ENCODE measurements at places on chromosomes 2 and 18.

- peak; percentile 4 for DNase-seq
Observed at GRCh38 chr2:66189553-66189952, 245.4 kb upstream of the MEIS1 start.

DNA sequence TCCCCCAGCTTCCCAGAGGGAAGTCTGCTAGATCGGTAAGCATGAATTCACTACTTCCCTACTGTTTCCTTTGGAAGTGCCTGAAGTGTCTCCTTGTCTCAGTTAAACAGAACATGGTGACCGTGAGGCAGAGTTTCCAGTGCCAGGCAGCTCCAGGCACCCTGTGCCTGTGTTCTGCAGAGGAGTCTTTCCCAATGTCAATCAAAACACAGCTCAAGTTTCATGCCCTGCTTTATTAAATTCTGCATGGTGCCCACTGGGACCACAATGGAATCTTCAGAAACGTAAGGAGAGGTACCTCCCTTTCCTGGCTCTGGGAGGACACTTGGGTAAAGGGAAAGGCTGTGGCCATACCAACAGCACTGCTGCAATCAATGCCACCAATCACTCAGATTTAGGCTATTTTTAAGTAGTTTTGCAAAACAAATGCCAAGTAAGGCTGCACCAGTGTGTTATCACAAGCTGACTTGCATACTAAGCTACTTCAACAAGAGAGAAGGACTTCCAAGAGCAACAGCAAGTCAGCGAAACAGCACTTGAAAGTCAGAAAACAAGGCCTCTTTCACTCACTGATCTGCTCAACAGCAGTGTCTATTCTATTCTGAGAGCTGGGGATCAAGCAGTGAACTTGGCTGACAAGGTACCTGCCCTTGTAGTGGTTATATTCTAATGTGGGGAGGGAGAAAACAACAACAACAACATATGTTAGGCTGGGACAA, 14.9 kb downstream of the LPIN2 start:
- no peak for DNase-seq

DNA sequence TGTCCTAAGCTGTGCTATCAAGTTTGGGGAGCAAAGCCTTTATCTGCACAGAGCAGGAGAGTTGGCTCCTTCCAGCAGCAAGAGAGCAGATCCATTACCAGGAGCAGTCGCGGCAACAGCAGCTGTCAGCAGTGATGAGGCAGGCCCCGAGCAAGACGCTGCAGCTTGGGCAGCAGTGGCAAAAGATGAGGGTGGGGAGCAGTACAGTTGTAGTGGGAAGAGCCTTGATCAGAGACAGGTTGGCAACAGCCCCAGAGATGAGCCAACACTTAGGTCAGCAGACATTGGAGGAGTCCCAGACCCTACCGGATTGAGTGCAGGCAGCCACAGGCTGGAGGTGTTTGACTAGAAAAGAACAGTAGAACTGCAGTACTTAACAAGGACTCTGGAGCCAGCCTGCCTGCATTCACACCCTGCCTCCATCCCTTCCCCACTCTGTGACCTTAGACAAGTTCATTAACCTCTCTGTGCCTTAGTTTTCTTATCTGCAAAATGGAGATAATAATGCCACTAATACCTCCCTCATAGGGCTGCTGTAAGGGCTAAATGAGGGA, 117.1 kb upstream of the SERTAD2 start:
- DNase-seq, result peak; percentile 85

- DNase-seq, result no peak
Observed at GRCh38 chr2:207135340-207135739, 30.4 kb downstream of the KLF7 start.

DNA sequence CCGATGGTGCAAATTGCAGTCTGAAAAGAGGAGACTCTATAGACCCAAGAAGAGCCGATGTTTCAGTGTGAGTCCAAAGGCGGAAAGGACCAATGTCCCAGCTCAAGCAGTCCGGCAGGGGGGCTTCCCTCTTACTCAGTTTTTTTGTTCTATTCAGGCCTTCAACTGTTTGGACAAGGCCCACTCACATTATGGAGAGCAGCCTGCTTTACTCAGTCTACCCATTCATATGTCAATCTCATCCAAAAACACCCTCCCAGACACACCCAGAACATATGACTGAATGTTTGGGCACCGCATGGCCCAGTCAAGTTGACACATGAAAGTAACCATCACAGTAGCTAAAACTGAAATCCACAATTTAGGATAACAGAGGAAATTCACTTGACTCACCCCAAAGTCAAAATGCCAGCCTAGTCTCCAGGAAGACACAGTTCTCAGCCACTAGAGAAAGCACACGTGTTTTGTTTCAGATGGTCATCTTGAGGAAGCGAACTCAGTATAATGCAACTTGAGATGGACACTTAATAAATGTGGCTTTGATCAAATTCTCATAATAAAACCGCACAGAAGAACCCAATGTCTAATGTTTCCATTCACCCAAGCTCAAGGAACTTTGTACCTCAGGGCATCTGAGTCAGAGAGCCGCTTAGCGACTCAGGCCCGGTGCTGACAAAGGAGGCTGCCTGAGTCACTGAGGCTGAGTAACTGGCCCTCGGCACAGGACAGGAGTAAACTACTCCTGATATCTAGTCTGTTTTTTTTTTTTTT, 2.4 kb downstream of the FHL2 start:
- DNase-seq, result peak; percentile 94
